ENCODE measurements at places on chromosomes 13 and 19. TPM values are rescaled to one million over a fixed set of nuclear protein-coding genes. Genes with fewer than 3 reads are reported as not detected.

DNA sequence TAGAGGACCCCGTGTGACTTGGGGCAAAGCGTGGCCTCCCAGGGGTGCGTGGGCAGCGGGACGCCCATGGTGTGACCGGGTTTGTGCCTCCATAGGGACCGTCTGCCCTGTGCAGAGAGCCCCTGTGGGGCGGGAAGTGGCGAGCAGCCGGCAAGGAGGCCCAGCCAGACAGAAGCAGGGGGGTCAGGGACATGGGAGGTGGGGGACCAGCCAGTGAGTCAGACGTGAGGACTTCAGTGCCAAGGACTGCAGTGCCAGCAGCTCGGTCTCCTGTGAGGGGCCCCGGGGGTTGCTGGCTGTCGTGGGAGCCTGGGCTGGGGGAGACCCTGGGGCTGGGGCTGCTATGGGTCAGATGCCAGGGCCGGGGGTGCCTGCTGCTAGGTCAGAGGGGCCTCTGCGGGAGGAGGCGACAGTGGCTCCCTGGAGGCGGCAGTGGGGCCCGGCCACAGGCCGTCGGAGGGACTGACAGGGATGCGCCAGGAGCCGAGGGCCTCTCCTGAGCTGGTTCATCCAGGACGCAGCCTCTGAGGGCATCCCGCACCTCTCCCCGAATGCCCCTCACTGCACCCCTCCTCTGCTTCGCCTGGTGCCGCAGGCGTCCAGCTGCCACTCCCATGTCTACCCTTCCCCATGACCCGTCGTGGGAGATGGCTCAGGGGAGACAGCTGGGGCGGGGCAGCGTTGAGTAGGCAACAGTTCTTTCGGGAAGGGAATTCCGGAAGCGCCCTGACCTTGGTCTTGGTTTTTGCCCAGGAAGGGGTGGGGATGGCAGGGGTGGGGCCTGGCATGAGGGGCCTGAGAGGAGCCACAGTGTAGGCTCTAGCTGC, 80.0 kb downstream of the KDM4B start:
- H3K4me3 ChIP-seq, result no peak overlapping the region
- H3K27ac ChIP-seq, result no peak overlapping the region
- H3K36me3 ChIP-seq, result peaks cover 4% of the 10 kb centered on the region
- peaks cover 14% of the 10 kb centered on the region for H3K4me1 ChIP-seq

DNA sequence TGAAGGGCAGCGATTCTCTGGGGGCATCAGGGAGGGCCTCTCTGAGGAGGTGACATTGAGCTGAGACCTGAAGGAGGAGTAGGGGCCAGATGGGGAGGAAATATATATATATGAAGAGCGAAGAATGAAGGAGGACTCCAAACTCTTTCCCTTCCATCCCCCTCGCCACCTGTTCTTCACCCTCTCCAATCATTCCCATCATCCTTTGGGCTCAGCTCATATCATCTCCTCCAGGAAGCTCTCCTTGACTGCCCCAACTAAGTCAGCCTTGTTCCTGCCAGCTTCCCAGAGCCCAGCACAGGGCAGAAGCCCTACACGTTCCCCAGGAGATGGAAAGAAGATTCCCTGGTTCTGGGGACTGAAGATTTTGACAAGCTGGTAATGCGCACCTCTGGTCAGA, 33.0 kb upstream of the SEMA6B start:
- H3K36me3 ChIP-seq, result no peaks in the 10 kb centered on the region
- no peak overlapping the region for H3K27ac ChIP-seq
- no peak overlapping the region for H3K4me3 ChIP-seq
- peaks cover 42% of the 10 kb centered on the region for H3K27me3 ChIP-seq
- no peak for DNase-seq

DNA sequence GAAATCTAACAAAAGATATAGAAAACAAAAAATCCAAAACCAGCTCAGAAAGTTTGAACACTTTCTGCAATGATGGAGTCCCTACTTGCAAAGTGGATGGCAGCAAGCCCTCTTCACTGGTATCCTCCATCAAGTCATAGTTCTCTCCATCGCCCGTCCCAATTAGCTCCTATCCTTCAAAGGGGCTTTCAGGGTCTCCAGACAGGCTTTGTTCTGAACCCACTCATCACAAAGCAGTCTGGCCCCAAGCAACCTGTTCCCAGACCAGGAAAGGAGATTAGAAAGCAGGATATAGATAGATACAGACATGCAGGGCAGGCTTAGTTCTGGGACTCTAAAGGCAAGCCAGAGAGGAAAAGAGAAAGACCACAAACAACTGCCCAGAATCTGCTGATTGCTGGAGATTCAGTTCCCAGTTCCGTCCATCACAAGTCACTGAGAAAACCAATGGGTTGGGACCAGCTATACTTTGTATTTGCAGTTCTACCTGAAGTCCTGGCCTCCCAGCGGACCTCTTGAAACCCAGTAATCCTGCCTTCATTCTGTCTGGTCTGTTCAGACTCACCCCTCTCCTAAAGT, 47.2 kb upstream of the EPHX3 start:
- no peaks in the 10 kb centered on the region for H3K27me3 ChIP-seq
- no peak overlapping the region for H3K4me3 ChIP-seq
- no peak for DNase-seq
- no peaks in the 10 kb centered on the region for H3K36me3 ChIP-seq
- peaks cover 55% of the 10 kb centered on the region for H3K4me1 ChIP-seq
- H3K27ac ChIP-seq, result peak overlapping the region; percentile 83

- no peaks in the 10 kb centered on the region for H3K27me3 ChIP-seq
- H3K4me3 ChIP-seq, result no peak overlapping the region
- peaks cover 6% of the 10 kb centered on the region for H3K4me1 ChIP-seq
- no peak for DNase-seq
- H3K36me3 ChIP-seq, result no peaks in the 10 kb centered on the region
- H3K27ac ChIP-seq, result no peak overlapping the region
These were observed 3.1 kb upstream of the ZSCAN5A start for GRCh38 chr19:56317749-56318148.

DNA sequence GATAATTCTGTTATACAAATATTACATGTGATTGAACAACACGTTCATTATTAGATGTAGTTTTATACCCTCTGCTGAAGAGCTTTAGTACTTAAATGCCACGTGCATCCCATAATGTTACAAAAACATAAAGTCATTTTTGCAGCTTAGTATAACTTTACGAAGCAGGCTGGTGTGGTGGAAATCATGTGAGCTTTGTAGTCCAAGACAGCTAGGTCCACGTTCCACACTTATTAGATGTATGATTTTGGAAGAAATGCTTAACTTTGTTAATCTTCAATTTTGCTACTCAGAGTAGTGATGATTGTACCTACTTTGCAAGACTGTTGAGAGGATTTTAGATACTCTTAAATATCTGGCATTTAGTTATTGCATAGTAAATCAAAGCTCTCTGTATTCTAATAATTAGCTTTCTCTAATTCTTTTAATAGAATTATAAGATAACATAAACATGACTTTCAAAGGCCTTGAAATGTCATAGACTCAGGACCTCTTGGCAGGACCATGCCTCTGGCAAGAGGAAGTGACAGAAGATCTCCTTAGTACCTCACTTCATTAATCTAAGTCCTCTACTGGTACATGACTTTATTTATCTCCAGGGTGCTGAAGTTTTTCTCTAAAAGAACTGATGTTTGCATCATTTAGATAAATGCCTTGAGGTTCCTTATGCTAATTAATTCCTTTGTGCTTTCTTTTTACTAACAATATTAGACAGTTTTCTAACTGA, 153.7 kb downstream of the PCDH20 start:
- no peaks in the 10 kb centered on the region for H3K27me3 ChIP-seq
- peaks cover 5% of the 10 kb centered on the region for H3K4me1 ChIP-seq
- no peaks in the 10 kb centered on the region for H3K36me3 ChIP-seq
- no peak overlapping the region for H3K27ac ChIP-seq
- H3K4me3 ChIP-seq, result no peak overlapping the region

PLK5 gene
- total RNA-seq, result 0.38 TPM

- H3K36me3 ChIP-seq, result peaks cover 5% of the 10 kb centered on the region
- H3K27ac ChIP-seq, result peak overlapping the region; percentile 99
- H3K4me1 ChIP-seq, result peaks cover 22% of the 10 kb centered on the region
- H3K27me3 ChIP-seq, result no peaks in the 10 kb centered on the region
- no peak for DNase-seq
These were observed 721 bp downstream of the MED25 start for GRCh38 chr19:49818649-49819370.

VSIG10L gene
- total RNA-seq, result 7.0 TPM

DNA sequence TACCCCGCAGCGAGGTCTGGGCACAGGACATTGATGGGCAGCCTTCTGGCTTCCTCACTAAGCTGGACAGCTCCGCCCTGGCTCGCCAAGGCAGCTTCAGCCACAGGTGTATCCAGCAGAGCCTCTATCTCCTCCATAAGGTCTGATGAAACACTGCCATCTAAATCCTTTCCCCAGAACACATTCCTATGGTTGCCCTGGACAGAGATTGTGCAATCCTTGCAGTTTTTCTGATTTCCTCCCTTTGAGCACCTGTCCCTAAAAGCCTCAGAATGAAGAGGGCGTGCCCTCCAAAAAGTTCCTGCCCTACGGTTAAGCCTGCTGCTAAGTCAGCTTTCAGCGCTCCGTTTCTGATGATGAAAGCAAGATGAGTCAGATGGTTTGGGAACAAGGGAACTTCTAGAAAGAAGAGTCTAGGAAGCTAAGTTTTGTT, 21.0 kb downstream of the CLEC4M start:
- no peaks in the 10 kb centered on the region for H3K4me1 ChIP-seq
- peaks cover 81% of the 10 kb centered on the region for H3K27me3 ChIP-seq
- H3K4me3 ChIP-seq, result no peak overlapping the region
- DNase-seq, result no peak
- H3K36me3 ChIP-seq, result no peaks in the 10 kb centered on the region

DNA sequence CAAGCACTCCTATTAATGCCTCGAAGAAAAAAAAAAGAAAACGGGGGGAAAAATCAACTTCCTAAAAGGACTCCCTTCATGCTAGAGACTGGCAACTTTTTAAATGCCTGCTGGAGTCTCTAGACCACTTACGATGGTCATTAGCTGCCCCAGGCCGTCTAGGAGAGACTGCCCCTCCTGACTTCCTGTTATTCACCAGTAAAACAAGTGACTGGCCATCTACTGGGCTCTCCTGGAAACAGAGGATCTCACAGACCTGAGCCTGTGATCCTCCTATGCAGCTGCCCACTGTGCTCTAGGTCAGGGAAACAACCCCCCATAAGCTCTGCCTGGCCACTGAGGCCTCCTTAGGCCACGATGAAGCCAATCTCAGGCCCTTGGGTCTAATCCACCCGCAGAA, 7.4 kb downstream of the ZNF266 start:
- no peak overlapping the region for H3K4me3 ChIP-seq
- H3K27ac ChIP-seq, result no peak overlapping the region
- no peak for DNase-seq
- H3K27me3 ChIP-seq, result no peaks in the 10 kb centered on the region

NCR1 gene
- total RNA-seq, result not detected

- no peaks in the 10 kb centered on the region for H3K27me3 ChIP-seq
- no peak for DNase-seq
- H3K27ac ChIP-seq, result peak overlapping the region; percentile 98
- H3K4me3 ChIP-seq, result peak overlapping the region; percentile 84
These were observed 8.6 kb upstream of the MKNK2 start for GRCh38 chr19:2059422-2060201.

IFI30 gene
- not detected for total RNA-seq

DNA sequence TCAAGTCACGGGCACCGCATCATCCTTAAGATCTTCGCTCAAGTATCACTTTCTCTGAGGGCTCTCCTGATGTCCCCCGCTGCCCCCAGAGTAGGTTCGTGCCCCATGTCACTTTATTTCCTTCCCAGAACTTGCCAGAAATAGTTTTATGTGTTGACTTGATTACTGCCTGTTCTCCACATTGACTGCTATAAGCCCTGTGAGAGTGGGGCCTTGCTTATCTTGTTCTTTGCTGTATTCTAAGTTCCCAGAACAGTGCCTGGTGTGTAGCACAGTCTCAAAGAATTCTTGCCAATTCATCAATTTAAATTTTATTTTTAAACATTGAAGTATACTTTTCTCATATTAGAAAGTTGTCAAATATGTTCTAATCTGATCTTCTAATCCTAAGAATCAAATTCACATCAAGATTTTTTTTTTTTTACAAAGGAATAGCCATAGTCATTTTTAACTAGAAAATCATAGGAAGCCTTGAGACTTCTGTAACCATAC, 32.1 kb upstream of the GPR183 start:
- no peaks in the 10 kb centered on the region for H3K27me3 ChIP-seq
- H3K4me3 ChIP-seq, result no peak overlapping the region

PRR22 gene
- 5.9 TPM for total RNA-seq

ZNF536 gene
- total RNA-seq, result 2.0 TPM

DNA sequence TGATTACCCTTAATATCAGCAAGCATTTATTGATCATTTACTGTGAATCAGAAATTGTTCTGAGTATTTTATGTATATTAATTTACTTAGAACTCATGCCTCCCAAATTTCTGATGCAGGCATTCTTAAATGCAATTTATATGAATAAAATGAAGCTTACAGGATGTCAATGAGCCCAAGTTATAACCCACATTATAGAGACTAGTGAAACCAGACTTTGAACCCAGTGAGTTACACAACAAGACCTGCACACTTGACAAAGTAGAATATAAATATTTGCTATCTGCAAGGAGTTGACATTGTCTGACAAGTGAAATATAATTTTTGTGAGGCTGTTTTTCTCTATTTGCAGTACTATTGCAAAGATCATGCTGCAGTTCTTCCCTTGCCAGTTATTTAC, 656.0 kb downstream of the GPC5 start:
- no peak for DNase-seq
- no peaks in the 10 kb centered on the region for H3K36me3 ChIP-seq
- H3K27me3 ChIP-seq, result peaks cover 2% of the 10 kb centered on the region
- no peak overlapping the region for H3K27ac ChIP-seq
- no peaks in the 10 kb centered on the region for H3K4me1 ChIP-seq

GRCh38 chr13:32538143-32538620, 413 bp downstream of the N4BP2L2 start:
- peak; percentile 27 for DNase-seq
- H3K36me3 ChIP-seq, result peaks cover 24% of the 10 kb centered on the region
- peaks cover 20% of the 10 kb centered on the region for H3K4me1 ChIP-seq
- H3K27me3 ChIP-seq, result no peaks in the 10 kb centered on the region
- peak overlapping the region; percentile 99 for H3K27ac ChIP-seq

NLRP5 gene
- total RNA-seq, result not detected

DNA sequence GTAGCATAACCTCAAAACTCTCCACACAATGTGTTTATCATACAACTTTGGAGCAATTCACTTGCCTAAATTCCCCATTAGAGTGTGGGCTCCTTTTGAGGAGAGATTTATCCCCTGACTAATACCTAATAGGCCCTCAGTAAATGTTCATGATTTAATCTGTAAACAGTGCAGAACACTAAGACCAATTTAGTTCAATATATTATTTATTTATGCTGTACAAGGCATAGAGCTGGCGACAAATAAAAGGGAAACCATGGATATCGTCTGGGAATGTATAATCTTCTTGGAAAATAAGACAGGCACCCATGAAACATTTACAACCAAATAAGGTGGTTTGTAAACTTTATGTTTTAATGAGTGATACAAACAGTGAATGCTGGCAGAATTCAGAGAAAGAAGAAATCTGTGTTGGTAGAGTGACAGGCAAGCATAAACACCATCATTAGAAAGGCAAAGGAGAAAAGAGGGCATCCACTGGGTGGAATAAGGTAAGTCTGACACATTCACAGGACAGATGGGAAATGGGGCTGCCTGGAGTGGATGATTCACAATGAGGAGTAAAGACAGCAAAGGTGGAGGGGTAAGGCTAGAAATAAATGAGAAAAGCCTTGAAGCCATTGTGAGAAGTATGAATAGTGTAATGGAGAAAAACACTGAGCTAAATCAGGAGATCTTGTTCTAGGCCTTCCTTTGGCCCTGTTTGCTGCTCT, 106.1 kb upstream of the MIR17HG start:
- H3K4me1 ChIP-seq, result peaks cover 2% of the 10 kb centered on the region
- H3K27me3 ChIP-seq, result no peaks in the 10 kb centered on the region
- DNase-seq, result no peak
- no peaks in the 10 kb centered on the region for H3K36me3 ChIP-seq

GRCh38 chr19:1004204-1004802, 4.1 kb downstream of the GRIN3B start:
- H3K27ac ChIP-seq, result no peak overlapping the region
- peaks cover 20% of the 10 kb centered on the region for H3K27me3 ChIP-seq
- DNase-seq, result no peak
- no peak overlapping the region for H3K4me3 ChIP-seq
- H3K36me3 ChIP-seq, result peaks cover 5% of the 10 kb centered on the region
- no peaks in the 10 kb centered on the region for H3K4me1 ChIP-seq
